Brain microvascular endothelial cell (primary cell): ENCODE measurements at places on chromosomes 12 and 14.

DNA sequence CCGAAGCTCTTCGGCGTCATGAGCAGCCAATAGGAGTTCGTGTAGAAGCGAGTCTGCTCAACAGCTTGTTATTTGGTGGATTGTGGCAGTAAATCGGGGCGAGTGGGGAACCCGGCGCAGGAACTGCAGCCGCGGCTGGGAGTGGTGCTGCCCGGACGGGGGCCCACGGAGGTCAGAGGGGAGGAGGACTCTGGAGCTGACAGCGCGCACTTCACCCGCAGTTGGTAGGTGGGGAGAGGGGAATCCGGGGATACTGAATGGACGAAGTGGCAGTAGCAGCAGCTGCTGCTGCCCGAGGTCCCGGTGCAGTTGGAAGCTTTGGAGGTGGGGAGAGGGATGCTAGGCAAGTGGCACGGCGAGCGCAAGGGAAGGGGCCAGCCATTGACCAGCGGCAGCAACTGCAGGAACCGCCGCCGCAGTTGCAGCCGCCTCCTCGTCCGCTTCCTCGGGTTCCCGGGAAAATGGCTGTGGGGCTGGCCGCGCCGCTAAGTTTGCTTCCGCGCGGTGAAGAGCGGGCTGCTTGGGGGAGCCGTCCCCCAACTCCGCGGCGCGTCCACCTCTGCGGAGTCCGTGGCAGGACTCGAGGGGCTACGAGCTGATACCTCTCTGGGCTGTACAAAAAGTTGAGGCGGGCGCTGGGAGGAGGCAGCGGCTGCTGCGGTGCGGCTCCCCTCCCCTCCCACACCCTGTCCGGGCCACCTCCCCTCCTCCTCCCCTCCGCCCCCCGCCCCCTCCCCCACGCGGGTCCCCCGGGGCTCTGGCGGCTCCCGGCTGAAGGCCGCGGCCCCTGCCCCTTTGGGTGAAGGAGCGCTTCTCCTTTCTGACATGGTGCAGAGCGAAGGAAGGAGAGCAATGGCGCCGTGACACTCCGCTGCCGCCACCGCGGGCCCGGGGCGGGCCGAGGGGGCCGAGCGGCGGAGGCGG, at the start of gene ARID4A:
Gene ARID4A (plus strand): TSS at position 79 of the 924 bp plus-strand sequence. CDS start 1,300 bp downstream, outside the sequence.
- no peak for DNase-seq

GRCh38 chr12:44846826-44847225, 29.3 kb downstream of the NELL2 start:
- no peak for DNase-seq

- no peak for DNase-seq
Measured at GRCh38 chr12:87585882-87586557, 443.2 kb downstream of the C12orf50 start.

GRCh38 chr12:39632670-39633069, 13.1 kb upstream of the ABCD2 start:
- no peak for DNase-seq

DNA sequence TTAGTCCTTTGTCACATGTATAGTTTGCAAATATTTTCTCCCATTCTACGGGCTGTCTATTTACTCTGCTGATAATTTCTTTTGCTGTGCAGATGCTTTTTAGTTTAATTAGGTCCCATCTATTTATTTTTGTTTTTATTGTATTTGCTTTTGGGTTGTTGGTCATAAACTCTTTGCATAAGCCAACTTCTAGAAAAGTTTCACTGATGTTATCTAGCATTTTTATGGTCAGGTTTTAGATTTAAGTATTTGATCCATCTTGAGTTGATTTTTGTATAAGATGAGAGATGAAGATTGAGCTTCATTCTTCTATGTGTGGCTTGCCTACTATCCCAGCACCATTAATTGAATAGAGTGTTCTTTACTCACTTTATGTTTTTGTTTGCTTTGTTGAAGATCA, 1008.4 kb upstream of the ATXN7L3B start:
- DNase-seq: no peak

DNA sequence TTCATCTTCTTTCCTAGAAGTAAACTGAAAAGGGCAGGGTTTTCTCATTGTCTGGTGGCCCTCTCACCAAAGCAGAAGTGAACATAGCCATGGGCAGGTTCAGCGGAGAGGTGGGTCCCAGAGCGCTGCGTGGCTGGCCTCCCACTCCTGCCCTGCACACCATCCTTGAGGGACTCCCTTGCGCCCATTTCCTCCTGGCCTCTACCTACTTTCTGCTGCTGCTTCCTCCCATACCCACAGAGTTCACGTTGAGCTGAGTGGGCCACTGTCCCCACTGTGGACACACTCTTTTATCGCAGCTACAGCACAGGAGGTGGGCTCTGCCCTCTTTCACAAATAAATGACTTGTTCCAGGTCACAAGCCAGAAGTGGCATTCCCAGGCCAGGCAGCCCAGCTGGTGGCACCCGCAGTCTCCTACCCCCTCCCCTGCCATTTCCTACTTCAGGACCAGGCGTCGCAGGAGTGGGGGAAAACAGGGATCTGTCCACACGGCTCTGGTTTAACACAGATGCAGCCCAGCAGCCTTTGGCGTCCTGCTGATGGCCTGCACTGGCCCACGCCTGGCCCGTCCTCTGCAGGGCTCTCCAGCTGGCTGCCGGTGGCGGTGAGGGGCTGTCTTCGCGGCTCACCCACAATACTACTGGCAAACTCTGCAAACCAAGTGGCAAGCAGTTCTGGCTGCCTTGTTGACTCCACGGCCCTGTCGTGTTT, 4.9 kb downstream of the SIVA1 start:
- DNase-seq: no peak

DNA sequence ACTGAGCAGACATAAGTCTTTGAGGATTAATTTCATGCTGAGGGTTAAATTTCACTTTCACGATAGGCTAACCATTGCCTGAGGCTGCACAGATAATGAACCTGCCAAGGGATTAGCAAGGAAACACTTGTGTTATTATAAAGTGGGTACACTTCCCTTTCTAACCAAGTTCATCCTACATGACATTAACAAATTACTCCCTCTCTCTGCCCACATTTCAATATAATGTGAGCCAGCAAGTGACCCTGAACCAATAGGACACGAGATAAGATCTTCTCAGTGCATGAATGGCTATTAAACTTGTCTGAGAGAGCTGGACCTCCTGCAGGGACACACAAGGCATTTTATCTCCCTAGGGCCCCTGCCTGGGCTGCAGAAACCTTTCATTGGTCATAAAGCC, 173.5 kb downstream of the PAX9 start:
- DNase-seq: no peak

GRCh38 chr14:52427460-52427859, 113.3 kb downstream of the PTGER2 start:
- no peak for DNase-seq

- DNase-seq: no peak
Measured at GRCh38 chr12:47147739-47148138, 68.0 kb upstream of the AMIGO2 start.

DNA sequence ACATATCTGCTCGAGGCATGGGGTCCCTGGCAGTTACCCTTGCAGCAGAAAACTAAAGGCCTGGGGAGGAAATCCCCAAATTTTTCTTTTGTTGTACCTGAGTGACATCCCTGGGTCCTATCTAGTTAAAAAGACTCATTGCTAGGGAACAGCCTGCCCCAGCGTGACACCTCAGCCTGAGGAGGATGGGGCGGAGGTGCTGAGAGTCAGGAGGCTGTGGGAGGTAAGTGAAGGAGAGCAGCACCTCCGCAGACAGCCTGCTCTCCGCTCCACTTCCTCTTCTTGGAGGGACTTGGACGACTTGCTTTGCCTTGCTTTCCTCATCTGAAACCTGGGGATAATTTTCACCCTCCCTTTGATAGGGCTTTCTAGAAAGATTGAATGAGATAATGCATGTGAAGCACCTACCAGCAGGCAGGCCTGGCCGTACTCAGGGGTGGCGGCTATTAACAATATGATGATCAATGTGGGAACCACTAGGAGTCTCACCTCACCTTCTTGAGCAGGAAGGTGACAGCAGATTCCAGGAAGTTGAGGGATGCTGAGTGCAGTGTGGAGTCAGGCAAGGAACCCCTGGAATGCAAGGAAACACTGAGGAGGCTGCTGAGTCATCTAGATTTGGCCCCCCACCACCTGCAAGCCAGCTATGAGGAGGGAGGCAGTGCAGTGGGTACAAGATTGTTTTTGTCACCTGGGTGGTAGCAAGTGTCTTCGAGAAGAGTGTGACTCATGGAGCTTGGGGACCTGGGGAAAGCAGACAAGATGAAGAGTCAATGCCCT, 23.2 kb downstream of the UBE3B start:
- no peak for DNase-seq

DNA sequence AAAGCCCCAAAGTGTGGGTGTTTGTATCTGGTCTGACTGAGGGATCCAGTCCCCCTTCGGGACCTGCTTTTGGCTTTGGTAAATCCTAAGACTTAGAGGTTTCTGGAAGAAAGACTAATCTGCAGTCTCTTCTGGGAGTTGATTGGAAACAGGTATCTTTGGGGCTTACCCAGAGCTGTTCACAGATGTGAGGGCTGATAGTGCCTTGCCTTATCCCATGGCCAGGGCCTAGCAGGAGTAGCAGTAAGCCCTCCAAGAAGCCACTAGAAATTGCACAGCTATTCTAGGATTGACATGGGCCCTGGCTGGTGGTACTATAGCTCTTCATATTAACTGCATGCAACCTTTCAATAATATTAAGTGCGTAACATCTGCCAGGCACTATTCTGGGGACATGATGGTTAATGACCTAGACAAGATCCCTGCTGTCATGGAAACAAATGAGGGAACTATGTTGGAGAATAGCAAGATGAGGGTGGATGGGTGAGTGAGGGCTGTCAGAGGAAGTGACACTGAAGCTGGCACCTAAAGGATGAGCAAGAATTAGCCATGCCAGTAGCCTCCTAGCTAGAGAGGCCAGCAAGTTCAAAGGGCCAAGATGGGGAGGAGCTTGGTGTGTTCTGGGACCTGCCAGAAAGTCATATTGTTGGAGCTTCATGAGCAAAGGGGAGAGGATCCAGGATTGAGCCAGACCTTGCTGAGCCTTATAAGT, 71.7 kb downstream of the CRADD start:
- no peak for DNase-seq

- no peak for DNase-seq
Measured at GRCh38 chr14:38205949-38206665, 1.6 kb upstream of the SSTR1 start.

- no peak for DNase-seq
Measured at GRCh38 chr14:36583893-36584811, 1.7 kb upstream of the NKX2-8 start.

- no peak for DNase-seq
Measured at GRCh38 chr12:108477881-108478259, 37.2 kb upstream of the FICD start.

GRCh38 chr12:51421266-51421884, 3.3 kb upstream of the SLC4A8 start:
- DNase-seq: peak; percentile 45

DNA sequence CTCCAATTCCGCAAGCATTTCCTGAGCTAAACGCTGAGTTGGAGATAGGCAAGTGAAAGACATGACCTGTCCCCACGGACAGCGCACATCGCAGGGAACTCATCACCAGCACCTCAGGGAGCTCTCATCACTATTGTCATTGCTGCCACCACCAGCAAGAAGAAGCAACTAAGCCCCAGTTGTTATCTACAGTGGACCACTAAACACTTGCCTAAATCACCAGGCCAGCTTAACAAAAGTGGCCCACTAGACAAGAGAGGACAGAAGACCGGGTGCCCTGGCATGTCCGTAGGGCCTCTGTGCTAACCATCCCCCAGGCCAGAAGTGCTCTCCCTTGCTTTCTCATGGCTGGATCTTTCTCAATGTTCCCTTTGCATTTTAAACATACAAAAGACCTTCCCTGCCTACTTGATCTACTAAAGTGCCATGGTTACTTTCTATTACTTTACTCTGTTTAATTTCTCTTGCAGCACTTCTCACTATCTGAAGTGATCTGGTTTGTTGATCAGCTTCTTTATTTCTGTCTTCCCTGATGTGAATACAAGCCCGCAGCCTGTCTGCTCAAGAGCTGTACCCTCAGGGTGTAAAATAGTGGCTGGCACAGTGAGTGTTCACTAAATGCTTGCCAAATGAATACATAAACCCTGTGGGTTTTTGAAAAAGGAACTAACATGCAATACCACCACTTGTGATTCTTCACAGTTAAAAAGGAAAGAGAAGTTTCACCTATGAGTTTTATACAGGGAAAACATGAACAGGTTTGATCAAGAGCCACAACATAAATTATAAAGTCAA, 60.9 kb upstream of the RFLNA start:
- DNase-seq: peak; percentile 7

- no peak for DNase-seq
Measured at GRCh38 chr14:81303258-81303935, 82.6 kb upstream of the GTF2A1 start.

- no peak for DNase-seq
Measured at GRCh38 chr12:89923091-89923490, 214.5 kb upstream of the ATP2B1 start.

DNA sequence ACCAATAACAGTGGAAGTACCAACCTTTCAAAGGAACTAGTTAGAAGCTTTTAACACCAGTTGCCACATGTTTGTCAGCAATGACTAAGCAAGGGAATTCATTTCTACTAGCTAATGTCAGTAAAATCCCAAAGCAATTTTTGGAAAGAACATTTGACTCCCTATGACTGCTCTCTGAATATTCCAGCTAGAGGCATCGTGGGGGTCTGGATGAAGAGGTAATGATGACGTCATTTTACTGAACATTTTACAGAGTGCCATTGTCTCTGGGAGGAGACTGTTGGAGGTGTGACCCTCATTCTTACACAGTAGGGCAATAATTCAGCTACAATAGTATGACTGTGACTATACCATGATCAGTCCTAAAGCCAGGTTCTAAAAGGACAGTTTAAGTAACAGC, 204.8 kb downstream of the ITPR2 start:
- DNase-seq: no peak

GRCh38 chr12:115871714-115872113, 405.8 kb downstream of the MED13L start:
- DNase-seq: peak; percentile 20

DNA sequence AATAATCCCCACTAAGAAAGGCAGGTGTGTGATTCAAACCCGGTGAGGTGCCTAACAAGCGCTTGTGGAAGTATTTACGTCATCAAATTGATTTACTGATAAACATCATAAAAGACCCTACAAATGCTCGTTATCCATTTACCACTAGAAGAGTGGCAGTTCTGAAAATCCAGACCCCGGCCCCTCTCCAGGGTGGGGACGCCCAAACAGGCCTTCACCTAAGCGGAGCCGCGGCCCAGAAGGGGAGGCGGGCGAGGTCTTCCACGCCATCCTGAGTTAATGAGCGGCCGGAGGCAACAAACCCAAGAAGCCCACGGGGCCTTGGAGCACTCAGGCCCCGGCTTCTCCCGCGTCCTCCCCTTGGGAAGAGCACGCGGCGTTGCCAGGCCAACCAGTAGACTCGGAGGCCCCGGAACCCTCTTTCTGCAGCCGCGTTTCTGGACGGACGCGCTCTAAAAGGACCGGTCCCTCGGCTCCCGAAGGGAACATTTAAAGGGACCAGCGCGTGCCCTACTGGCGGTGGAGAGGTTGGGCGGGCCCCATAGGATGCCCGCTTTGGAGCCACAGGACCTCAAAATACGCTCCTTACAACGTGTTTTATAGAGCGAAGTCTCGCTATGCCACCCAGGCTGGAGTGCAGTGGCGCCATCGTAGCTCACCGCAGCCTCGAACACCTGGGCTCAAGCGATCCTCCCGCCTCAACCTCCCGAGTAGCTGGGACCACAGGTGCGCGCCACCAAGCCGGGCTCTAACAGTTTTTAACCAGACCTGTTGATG, 3.5 kb downstream of the PTPN21 start:
- DNase-seq: peak; percentile 70
